ENCODE measurements at places on chromosomes 13 and 19. TPM values are rescaled to one million over a fixed set of nuclear protein-coding genes. Genes with fewer than 3 reads are reported as not detected.

GRCh38 chr19:14248578-14249011, 42.6 kb upstream of the ADGRL1 start:
- DNase-seq, result peak; percentile 28

DNA sequence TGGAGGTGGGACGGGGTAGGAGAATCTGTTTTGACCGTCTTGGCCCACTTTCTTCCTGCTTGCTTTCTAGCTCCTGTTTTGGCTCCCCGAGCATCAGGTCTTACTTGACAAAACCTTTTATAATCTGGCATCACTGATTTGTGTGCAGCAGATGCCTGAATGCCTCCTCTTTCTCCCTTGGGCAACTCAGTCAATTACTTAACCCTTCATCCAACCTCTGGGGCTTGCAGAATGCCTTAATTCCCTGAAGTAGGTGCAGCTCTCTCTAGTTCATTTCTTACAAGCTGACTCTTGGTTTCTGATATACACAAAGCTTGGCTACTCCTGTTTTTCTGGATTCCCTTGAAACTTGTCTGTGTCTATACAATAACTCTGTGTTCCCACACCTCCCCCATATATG, 5.7 kb upstream of the NUP58 start:
- DNase-seq, result no peak

Gene CEACAM3
- total RNA-seq, result not detected

DNA sequence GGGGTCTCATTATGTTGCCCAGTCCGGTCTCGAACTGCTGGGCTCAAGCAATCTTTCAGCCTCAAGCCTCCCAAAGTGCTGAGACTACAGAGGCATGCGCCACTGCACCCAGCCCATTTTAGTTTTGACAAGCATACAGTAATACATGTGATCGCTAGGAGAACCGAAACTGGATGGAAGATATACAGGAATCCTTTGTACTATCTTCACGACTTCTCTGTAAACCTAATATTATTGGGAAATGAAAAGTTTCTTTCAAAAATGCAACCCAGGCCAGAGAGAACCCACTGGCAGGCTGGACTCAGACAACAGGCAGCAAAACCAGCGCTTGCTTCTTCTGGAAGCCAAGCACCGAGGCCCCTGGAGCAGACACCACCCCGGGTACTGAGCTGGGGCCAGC, 9.4 kb downstream of the C19orf12 start:
- no peak for DNase-seq

- DNase-seq, result no peak
These were observed 1379.8 kb upstream of the ATXN8OS start for GRCh38 chr13:68727798-68728197.

DNA sequence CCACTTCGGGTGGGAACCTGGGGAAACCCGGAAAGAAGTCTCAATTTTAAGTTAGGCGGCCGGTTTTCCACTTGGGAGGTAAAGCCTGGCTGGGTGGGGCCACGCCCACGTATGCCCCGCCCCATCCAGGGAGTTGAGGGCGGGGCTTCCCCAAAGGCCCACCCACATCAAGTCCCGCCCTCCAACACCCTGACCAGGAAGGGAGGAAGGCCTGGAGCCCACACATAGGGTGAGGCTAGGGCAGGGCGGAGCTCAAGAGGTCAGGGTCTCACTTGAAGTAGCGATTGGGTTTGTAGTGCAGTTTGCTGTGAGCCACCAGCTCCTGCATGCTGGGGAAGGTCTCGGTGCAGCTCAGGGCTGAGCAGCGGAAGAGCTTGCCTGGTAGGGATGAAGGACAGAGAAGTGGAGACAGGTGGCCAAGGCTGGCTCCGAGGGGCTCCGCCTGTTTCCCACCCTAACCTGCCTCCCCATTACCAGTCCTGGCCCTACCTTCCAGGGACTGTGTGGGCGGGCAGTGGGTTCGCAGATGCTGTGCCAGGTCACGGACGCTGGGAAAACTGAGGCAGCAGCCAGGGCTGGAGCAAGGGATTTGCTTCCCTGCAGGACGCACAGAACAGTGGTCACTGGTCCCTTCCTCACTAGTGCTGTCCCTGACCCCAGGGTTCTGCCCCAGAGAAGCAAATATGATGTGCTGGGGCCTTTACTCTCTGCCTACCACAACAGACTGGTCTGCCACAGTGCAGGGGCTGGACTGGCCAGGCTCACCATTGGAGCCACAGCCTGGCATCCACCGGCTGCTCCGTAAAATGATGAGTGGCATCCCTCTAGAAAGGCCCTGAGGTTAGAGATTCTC, 1.6 kb downstream of the ZNF414 start:
- no peak for DNase-seq

DNA sequence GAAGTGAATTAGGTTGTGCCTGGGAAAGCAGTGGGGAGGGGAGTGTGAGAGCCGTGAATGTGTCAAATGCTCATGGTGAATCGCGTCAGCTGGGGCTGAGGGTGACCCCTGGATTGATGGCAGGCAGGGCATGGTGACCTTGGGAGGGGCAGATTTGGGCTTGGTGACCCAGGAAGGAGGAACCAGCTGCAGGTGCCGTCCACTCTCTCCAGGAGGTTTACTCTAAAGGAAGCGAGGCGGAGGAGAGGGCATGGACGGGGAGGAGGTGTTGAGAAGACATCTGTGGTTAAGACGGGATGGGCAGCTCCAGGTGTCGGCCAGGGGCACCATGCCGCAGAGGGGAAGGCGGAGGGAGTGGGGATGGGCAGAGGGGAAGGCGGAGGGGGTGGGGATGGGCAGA, 28.7 kb downstream of the TMEM255B start:
- DNase-seq, result no peak

Gene ZNF540
- total RNA-seq, result 13.8 TPM

GRCh38 chr19:2059422-2060201, 8.6 kb upstream of the MKNK2 start:
- DNase-seq, result no peak

DNA sequence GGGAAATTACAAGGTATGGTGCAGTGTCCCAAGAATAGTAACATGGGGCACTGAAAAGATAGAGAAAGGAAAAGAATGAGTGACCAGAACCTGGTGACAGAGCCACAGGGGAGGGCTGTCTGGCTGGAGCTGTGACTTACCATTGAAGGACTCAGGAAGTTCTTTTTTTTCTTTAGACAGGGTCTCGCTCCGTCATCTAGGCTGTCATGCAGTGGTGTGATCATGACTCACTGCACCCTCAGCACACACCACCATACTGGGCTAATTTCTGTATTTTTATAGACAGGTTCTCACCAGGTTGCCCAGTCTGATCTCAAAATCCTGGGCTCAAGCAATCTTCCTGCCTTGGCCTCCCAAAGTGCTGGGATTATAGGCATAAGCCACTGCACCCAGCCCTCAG, 8.8 kb upstream of the CPB2 start:
- no peak for DNase-seq

GRCh38 chr13:109947006-109947405, 160.6 kb upstream of the IRS2 start:
- DNase-seq, result no peak

Gene FCER2
- total RNA-seq, result 0.90 TPM

DNA sequence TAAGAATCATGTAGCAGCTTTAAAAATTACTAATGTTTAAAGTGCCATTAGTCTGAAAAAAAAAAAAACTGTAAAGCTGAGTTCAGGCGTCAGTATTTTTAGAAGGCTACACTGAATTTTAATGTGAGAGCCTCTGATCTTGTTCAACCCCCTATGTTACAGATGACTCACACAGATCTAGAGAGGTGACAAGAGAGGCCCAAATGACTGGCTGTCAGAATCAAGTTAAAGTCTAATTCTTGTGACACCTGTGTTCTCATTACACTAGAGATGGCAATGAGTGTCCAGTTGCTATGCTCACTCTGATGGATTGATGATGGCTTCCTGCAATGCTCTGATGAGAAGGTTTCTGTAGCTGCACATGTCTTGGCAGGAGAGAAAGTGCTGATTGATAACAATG, 203.5 kb upstream of the OBI1 start:
- DNase-seq, result no peak

Gene KANK2
- total RNA-seq, result 1.9 TPM

DNA sequence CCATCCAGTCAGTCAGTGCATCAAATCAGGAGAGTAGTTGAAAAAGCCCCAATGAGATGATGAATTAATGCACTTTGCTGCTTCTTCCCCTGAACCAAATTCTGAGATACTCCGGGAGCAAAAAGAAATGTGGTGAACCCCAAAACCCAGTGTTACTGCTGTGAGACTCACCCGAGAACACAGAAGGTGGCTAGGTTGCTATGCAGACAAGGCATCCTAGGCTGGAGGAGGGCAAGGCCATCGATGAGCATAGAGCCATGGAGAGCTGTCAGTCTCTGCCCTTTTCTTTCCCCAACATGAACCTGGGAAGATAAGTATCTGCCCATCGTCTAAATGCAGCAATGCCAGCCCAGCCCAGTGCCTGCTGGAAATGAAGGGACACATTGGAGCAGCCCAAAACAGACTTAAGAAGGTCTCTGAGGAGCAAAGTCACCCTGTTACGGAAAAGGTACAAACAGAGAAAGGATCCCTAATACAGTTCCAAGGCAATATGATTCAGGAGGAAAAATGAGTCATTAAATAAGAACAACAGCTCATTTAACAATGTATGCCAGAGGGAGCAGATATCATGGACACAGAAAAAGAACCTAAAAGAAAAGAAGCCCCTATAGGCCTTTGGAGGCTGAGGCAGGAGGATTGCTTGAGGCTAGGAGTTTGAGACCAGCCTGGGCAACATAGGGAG, 272.0 kb downstream of the FOXO1 start:
- DNase-seq, result no peak

DNA sequence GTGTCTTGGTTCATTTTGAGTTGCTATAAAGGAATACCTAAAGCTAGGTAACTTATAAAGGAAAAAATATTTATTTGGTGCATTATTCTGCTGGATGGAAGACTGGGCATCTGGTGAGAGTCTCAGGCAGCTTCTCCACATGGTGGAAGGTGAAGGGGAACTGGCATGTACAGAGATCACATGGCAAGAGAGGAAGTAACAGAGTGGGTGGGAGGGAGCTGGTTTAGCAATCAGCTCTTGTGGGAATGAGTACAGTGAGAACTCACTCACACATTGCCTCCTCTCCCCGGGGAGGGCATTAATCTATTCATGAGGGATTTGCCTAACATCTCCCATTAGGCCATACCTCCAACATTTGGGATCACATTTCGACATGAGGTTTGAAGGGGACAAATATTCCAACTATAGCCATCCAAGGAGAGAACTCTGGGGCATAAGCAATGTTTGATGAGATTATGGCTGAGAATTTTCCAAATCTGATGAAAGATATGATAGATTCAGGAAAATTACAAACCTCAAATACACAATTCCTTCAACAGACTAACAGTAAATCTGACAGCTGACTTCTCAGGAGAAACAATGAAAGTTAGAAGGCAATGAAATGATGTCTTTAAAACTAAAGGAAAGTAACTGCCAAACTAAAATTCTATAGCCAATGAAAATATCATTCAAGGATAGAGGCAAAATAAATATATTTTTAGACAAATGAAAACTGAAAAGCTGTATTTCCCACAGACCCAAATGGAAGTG, 52.5 kb downstream of the MTUS2 start:
- DNase-seq, result no peak

GRCh38 chr19:1512671-1513498, at the start of gene ADAMTSL5:
TSS of gene ADAMTSL5 (minus strand) at chr19:1513019. CDS start at chr19:1510943, 2,076 bp downstream.
- peak; percentile 26 for DNase-seq

DNA sequence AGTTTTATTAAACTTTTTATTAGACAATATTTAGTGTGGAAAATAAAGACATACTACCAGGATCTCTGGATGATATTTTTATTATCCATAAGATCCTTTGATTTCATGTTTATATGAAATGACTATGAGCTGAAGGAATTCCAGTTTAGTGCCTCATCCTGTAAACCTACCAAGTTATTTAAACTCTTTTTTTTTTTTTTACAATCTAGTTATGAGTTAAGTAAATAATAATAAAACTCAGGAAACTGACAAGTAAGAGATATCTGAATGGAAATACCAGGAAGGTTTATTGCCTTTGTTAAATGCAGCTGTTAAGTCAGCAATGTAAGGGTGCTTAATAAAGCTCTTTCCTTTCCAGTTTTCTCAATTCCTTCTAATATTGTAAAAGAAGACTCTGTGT, 53.9 kb downstream of the RXFP2 start:
- DNase-seq, result no peak

Gene FFAR1
- not detected for total RNA-seq

Gene PRX
- total RNA-seq, result 2.4 TPM

Gene FUT6
- not detected for total RNA-seq

DNA sequence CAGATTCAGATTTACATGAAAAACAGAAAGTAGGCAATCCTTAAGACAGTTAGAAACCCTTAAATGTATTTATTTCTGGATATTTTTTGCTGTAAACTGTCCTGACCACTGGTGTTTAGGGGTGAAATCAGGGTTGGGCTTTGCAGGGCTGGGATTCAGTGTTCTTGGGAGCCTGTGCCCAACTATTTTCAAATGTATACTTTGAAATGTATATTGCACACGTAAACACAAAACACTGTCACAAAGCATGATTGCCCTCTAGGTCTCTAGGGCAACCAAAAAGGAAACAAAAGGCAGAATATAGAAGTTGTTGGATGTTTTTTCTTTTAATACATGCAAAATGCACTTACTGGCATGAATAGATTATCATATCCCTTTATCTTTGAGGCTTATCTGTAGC, 1185.4 kb downstream of the DIAPH3 start:
- DNase-seq, result no peak

Data from T-cell (primary cell).